T-helper 9 cell (primary cell): ENCODE measurements at places on chromosomes 7 and 10.

GRCh38 chr10:89669985-89670384 lies 24.9 kb upstream of the PANK1 start:
- DNase-seq, result no peak

DNA sequence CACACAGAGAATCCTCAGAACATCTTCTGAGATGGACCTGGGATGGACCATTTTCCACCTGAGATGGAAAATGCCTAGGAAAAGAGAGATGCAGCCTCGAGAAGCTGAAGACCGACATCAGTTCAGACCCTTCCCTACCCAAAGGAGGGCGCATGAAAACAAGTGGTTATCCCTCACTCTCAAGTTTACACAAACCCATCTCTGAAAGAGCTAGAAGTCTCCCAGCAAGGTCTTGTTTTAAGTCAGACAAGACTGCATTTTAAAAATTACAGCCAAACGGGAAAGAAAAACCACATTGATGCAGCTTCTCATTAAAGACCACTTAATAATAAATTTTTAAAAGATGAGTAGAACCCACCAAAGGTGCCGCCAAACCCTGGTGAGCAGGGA lies 1.3 kb downstream of the RAPGEF5 start:
- DNase-seq, result no peak

DNA sequence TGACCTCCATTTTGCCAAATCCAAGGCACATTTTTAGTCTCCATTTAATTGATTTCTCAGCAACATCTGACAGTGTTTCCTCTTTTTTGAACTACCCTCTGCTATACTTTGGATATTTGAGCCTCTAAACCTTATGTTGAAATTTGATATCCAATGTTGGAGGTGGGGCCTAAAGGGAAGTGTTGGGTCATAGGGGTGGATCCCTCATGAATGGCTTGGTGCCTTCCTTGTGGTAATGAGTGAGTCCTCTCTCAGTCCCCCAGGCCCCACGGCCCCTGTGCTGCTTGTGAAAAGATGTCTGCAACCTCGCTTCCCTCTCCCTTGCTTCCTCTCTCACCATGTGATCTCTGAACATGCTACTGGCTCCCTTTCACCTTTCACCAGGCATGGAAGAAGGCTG lies 96.8 kb upstream of the DGKB start:
- no peak for DNase-seq

DNA sequence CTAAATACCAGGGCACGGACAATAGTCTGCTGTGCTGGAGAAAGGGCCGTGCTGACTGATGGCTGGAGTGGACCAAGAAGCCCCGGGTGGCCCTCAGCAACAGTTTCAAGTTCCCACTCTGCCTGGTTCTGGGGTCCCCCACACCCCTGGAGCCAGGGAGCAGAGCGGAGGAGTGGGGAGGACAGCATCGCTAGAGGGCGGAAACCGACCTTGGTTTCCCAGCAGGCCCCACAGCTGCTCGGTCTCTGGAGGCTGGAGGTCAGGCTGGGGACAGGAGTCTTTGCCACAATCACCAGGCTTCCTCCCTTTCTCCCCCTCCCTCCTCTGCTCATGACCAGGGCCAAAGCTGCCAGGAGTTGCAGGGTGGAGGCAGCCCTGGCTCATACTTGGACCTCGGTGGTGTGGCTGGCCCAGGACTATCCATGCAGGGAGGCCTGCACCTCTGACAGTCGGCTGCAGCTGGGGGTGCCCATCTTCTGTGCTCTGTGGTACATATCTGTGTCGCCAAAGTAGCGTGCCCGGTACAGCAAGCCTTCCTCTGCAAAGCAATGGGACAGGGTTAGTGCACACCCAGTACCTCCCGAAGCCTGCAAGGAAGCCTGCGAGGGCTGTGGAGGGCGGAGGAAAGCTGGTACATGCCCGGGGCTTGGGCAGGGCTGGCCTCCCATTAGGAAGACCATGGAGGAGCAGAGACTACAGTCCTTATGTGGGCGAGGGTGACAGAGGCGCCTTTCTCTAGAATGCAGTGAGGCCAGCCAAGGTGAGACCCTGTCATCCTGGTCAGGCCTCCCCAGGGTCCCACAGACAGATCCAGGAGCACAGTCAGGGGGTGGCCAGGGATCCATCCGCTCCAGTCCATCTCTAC lies 19.1 kb downstream of the DNAJB12 start:
- peak; percentile 38 for DNase-seq

GRCh38 chr7:34449765-34450164 lies 208.3 kb upstream of the NPSR1 start:
- DNase-seq, result no peak

- DNase-seq, result no peak
These were observed 904.6 kb upstream of the SORCS1 start for GRCh38 chr10:108069096-108069495.

DNA sequence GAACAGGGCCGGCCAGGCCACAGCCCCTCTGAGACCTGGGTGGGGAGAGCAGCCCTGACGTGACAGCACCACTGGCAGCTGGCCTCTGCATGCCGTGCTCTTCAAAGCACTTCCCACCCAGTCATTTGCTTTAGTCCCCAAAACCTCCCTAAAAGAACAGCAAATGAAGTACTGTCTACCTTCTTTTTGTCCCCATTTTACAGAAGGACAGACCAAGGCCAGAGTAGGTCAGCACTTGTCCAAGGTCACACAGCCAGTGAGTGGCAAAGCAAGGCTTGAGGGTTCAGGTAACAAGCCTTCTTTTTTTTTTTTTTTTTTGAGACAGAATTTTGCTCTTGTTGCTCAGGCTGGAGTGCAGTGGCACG lies 15.1 kb downstream of the ATP6V1F start:
- DNase-seq, result no peak

DNA sequence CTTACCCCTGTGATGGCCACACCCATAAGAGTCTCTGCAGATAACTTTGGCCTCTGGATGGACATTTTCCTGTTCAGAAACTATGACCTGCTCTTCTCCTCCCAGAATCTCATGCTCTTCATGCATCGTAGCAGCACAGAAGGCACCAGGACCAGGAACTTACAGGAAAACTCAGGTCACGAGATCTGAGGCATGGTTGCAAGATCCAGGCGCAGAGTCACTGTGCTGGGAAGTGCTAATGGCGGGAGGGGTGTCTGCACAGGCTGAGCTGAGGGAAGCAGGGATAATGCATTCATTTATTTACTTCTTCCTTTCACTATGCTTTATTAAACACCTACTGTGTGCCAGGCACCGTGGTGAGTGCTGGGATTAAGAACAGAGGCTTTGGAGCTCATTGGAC lies 48.2 kb upstream of the LOXL4 start:
- no peak for DNase-seq

DNA sequence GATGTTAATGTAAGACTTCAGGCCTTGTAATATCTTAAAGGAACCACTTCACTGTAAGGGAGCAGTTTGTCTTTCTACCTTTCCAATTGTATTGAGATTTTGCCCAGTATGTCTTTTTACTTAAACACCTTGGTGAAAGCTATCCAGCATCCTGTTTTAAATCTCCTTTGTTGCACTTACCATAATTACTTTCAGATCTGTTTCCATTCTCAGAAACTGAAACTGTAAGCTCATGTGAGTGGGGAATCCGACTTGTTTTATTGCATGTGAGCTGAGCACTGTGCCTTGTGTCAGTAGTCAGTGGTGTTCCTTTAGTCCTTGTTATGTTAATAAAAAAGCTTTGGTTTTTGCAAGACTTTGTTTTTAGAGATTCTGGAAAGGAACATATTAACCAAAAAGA lies 42.2 kb downstream of the BMPR1A start:
- no peak for DNase-seq

DNA sequence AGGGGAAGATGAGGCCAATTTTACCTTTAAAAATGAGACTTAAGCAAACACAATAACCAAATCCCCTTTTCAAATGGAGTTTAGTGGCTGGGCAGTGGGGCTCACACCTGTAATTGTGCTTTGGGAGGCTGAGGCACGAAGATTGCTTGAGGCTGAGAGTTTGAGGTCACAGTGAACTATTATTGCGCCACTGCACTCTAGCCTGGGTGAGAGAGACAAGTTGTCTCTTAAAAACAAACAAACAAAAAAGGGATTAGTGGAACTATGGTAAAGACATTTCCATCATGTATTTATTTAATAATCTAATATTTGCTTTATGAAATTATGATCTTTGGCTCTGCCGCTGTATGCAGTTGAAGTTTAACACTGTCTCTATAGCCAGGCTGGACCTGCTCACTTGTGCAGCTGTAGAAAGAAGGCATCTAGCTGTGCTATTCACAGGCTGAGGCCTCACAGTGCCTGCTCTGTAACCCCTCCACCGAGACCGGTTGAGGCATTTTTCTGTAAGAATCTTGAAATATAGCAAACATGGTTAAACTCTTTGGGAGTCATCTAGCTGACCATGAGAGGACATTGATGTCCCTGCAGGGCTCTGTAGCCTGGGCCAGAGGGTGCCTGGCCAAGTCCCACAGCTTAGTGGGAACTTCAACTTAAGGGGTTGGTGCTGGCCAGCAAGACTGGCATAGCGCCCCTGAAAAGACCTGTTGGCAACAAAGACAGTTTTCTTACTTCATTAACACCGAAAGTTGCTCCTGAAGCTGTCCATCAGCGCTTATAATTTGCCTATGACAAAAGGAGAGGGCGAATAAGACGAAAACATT lies 131.8 kb downstream of the BMPER start:
- DNase-seq, result no peak

DNA sequence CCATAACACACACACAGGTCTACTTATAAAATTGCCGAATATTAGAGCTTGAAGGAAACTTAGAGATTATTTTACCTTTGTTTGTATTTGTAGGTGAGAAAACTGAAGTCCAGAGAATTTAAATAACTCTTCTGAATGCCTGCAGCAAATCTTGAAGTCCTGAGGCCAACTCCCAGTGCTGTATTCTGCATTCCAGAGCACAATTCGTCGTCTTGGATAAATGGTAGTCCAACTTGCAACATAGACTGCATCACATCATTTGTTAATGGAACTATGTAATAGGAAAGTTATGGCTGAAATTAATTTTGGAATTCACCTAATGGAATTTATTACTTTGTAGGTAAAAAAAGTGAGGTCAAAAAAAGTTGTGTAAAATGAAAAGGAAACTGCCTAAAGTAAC lies 37.3 kb upstream of the SEMA3D start:
- DNase-seq, result no peak

DNA sequence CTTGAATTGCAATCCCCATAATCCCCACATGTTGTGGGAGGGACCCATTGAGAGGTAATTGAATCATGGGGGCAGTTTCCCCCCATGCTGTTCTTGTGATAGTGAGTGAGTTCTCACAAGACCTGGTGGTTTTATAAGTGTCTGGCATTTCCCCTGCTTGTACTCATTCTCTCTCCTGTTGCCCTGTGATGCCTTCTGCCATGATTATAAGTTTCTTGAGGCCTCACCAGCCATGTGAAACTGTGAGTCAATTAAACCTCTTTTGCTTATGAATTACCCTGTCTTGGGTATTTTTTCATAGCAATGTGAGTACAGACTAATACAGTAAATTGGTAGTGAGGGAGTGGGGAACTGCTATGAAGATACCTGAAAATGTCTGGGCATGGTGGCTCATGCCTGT lies 65.0 kb downstream of the ANKRD7 start:
- DNase-seq, result no peak

- no peak for DNase-seq
These were observed 19.4 kb downstream of the ZMIZ2 start for GRCh38 chr7:44767912-44768627.

- DNase-seq, result no peak
These were observed 8.5 kb upstream of the RABGEF1 start for GRCh38 chr7:66731986-66732385.

DNA sequence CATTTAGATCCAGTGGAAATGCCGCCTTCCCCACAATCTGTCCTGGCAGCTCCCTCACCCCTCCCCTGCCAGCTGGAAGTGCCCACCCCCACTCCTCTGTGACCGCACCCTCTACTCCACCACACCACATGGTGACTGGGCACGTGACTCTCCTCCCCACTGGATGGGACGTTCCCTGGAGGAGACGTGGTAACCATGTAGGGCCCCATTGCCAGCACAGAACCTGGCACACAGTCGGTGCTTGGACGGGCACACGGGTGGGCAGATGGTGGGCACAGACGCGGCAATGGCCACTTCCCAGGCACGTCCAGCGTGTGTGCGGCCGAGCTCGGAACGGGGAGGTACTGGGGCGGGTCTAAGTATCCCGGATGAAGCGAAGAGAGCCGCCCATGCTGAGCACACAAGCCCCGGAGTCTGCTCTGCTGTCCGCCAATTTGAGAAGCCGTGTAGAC lies 245.6 kb downstream of the MAD1L1 start:
- DNase-seq, result no peak

- no peak for DNase-seq
These were observed 91.8 kb upstream of the STEAP4 start for GRCh38 chr7:88398459-88398858.

DNA sequence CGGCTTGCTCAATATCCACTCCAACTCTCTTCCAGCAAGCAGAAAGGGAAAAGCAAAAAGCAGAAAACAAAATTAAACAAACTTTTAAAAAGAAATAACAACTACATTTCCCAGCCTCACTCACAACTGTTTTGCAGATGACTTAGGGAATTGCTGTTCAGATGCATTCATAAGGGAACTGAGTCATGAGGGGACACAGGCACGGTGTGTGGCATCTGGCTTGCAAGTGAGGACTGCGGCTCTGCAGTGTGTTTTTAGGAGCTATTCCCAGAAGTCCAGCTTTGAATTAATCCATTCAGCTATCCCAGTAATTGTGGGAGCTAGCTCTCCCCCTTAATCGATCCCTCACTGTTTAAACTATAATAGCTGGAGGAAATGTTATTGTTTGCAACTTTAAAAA lies 30.3 kb downstream of the PTN start:
- no peak for DNase-seq

- DNase-seq, result no peak
These were observed 923.5 kb downstream of the LRMDA start for GRCh38 chr10:76354921-76355320.

DNA sequence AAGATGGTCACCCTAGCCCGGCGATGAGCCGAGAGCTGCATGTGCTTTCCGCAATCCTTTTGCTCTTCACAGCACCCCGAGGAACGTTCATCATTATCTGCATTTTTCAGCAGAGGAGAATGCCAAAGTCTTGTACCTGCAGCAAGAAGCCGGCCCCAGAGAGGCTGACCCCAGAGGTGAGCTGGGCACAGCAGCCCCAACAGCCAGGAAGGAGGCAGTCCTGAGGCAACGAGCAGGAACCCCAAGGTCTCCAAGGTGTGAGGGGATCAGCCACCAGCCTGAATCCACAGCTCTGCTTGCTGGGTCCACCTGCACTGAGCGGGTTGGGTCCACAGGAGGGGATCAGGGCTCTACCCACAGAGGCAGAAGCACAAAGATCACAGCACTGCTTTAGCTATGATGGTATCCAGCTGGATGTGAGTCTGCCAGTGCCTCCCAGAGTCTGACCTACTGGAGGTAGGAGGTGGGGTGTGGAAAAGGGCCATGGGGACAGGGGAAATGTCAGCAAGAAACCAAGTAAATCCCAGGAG lies 16.8 kb upstream of the GDF10 start:
- DNase-seq, result no peak
